NCI-H226 (cell line): ENCODE measurements at places on chromosomes 3 and 15.

GRCh38 chr3:140443806-140444205 lies 234.1 kb upstream of the TRIM42 start:
- no peak for DNase-seq

DNA sequence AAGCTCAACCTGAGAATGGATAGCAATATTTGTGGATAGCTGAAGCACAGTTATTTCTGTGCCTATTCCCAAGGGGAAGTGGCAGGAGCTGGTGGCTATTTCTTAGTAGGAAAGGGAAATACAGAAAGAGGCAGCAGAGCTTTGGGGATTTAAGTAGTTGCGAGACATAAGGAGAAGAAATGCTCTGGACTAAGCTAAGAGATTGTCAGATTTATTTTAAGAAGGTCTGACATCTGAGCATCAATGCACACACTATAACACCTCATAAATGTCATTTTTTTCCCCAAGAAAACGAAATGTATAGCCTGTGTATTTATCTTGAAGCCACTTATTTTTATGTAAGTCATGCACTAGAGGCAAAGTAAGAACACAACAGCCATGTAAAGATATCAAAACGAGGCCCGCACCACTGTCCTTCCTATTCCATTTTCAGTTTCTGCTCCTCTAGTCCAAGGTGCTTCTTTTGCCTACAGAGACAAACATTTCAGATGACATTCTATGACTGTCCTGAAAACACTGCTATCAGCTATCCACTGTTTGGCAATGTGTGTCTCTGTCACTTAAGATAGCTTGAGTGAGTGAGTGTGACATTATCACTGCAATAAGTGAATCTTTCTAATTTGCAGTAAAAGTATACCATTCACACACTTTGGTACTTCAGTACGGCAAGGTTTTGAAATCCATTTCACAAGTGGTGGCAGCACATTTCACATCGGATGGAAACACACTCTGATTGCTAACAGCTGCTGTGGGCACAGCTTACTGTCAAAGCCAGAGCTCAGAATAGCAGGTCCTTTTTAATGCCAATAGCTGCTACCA lies 62.7 kb upstream of the ICE2 start:
- no peak for DNase-seq

- no peak for DNase-seq
These were observed 87.2 kb downstream of the EBLN2 start for GRCh38 chr3:73148682-73149081.

DNA sequence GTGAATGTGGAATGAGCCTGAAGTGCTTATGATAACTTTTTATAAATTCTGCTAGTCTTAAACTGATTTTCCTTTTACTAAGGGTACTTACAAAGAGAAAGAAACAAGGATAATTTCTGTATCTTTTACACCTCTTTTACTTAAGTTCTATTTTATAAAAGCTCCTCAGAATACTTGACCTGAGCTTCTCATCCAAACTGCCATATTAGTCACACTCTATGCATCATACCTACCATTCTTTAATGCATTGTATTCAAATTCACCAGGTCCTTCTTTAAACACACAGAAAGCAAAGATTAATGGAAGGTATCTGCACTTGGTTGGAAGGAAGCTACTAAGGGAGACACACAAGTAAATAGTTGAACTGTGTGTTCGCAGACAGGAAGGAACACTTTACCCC lies 1.6 kb upstream of the TOPAZ1 start:
- DNase-seq: peak; percentile 1

GRCh38 chr15:37847776-37848175 lies 86.7 kb upstream of the TMCO5A start:
- DNase-seq: no peak

DNA sequence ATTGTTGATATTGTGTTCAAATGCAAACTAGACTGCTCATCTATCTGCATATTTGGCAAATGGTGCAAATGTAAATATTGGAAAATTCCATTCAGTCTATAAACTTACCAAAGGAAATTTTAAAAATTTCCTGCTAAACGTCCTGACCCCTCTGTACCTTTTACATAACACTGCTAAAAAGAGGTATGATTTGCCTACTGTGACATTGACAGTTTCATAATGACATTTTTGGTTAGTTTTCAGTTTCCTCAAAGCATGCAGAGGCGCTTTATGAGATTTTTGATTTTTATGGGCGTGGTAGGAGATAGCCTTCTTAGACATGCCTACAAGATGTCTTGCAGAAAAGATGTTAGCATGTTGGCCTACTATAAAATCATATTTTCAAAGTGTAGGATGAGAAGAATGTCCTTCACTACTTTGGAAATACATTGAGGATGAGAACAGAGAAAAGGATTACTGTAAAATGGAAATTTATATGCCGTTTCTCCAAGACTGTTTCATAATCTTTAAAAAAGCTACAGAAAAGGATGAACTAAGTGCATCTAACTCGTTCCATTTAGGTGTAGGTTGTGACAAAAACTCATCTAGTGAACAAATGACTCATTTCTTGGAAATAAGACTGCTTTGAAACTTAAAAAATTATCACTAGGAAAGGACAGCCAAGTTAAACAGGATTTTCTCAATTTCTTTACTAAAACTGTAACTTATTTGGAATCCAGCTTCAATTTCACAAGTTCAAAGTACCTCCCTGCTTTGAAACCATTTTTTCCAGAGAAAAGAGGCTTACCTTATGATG lies 14.5 kb upstream of the ISLR start:
- DNase-seq: no peak

- DNase-seq: peak; percentile 78
These were observed 101.9 kb upstream of the RNU6-1 start for GRCh38 chr15:67941648-67942310.

- DNase-seq: no peak
These were observed 18.7 kb downstream of the TRPM1 start for GRCh38 chr15:31082771-31083369.

- no peak for DNase-seq
These were observed 135.1 kb downstream of the RBPMS2 start for GRCh38 chr15:64640146-64640871.

GRCh38 chr3:64732576-64732975 lies 44.8 kb upstream of the ADAMTS9 start:
- DNase-seq: no peak

- no peak for DNase-seq
These were observed 96.7 kb downstream of the KBTBD8 start for GRCh38 chr3:67094774-67095173.

- no peak for DNase-seq
These were observed 3.9 kb downstream of the NUP210 start for GRCh38 chr3:13415997-13416793.

DNA sequence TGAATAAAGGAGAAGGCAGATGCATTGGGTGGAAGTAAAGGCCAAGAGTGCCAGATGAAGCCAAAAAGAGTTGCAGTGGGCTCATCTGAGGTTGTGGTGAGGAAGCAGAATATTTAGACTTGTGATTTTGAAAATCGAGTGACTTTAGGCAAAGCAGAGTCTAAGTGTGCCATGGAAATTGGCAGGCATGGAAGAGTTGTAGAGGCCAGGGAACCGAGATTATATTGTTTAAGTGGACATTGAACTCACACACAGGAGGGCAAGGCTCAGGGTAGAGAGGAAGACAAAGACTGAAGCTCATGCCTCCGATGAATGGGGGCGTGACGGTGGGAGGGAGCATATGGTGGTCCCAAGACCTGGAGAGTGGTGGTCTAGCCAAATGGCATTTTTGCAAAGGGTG lies 347.5 kb downstream of the EPHB1 start:
- DNase-seq: no peak

GRCh38 chr3:66498687-66499621 lies 1.9 kb downstream of the LRIG1 start:
- DNase-seq: no peak

- DNase-seq: no peak
These were observed 53.2 kb downstream of the CCDC54 start for GRCh38 chr3:107430214-107430995.

DNA sequence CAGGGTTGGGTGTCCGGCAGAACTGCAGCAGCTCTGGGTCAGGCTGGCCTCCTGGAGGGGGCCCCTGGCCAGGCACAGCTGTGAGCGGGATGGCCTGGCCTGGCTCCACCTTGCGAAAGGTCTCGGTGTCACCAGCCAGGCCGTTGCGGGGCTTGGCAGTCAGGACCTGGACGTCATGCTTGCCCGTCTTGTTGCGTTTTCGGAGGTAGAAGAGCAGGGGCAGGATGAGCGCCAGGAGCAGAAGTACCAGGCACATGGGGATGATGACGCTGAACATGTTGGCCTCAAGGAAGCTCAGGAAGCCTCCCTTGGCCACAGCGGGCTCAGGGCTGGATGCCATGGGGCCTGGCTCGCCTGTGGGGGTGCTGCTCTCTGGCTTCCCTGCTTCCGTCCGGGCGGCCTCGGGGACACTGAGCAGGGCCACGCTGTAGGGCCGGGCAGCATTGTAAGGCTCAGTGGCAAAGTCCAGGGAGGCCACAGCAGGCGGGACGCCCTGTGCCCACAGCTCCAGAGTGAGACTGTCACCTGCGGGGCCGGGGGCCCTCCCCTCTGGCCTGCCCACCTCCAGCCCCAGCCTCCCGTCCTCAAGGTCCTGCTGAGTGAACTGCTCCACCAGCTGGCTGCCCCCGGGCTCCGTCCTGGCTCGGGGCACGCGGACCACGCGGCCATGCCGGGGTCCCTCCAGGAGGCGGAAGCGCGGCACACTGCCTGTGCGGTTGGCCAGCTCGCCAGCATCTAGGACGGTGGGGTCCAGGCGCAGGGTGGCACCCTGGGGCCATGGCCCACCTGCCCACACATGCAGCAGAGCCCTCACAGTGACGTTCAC lies 28.1 kb downstream of the SNX33 start:
- no peak for DNase-seq

GRCh38 chr3:54641226-54642014 lies 286.4 kb downstream of the LRTM1 start:
- DNase-seq: no peak

GRCh38 chr15:90901175-90902039 lies 1.7 kb upstream of the MAN2A2 start:
- DNase-seq: no peak

DNA sequence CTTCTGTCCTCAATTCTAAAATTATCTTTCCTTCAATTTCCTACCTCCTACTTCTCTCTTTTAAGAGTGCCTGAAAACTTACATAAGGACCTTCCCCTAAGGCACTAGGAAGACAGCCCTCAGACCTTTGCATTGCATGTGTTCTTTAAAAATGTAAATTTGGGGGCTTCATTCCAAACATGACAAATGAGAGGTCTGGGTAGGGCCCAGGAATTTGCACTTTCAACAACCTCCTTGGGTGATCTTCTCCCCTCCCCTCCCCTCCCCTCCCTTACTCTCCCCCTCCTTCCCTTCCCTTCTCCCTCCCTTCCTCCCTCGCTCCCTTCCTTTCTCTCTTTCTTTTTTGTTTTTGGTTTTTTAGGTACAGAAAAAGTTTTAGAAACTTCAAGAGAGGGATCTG lies 18.7 kb downstream of the USF3 start:
- no peak for DNase-seq

GRCh38 chr3:99119385-99119784 lies 217.9 kb upstream of the DCBLD2 start:
- no peak for DNase-seq

DNA sequence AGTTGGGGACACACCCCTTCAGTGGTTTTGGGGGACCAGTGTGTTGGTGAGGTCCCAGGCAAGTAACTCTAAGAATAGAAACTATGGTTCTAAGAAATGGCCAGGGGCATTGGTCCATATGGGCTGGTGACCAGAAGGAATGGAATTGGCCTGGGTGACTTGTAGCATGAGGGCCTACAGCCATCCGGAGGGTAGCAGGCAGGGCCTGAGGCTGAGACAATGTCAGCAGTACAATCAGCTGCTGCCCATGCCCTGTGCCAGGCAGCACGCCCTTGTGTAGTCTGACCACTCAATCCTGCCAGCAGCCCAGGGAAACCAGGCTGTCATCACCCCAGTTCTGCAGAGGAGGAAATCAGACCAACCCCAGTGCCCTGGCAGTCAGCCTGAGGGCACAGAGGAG lies 100.6 kb downstream of the DNAJB8 start:
- DNase-seq: no peak

DNA sequence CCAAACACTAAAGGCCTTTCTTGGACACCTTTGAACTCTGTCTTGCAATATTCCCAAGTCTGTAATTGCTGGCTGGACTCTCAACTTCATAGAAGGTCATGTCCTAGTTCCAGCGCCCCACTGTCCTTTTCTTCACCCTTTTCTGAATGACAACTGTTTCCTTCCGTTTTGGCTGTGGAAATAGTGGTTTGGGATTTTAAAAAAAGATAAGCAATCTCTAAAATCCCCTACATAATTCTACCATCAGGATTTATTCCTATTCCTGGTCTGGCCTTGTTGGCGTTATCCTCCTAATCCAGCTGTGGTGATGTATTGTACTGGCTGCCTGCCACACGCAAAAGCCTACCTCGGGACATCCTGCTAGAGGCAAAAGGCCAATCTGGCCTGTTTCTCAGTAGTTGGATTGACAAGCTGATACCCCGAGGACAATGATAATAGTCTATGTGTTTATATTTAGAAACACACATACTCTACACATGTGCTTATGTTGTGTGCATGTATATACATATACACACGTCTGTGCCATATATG lies 440.3 kb upstream of the DPH6 start:
- no peak for DNase-seq

DNA sequence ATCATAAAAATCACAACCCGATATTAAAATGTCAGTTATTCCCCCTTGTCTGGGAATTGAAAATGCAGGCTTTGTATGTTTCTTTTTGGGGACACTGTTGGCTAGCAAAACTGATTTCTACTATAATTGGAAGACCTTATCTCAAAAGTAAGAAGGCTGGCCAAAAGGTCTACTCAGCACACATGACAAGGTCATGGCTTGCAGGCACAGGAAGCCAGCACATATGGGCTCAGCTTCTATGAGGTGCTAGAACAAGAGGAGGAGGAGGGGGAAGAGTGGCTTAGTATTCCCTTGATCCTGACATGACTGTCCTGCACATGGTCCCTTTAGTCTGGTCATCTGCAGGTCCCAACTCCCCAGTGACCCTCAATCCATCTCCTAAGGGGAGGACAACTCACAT lies 681.2 kb downstream of the SQOR start:
- no peak for DNase-seq
